ENCODE measurements at places on chromosomes 16 and 17.
A peak's percentile ranks its signal among the peaks of the same experiment; 100 is the strongest.

- no peak for DNase-seq
Measured at GRCh38 chr16:80852261-80852872, 48.0 kb upstream of the CDYL2 start.

GRCh38 chr16:86761111-86762031 lies 183.0 kb downstream of the FOXL1 start:
- peak; percentile 2 for DNase-seq

DNA sequence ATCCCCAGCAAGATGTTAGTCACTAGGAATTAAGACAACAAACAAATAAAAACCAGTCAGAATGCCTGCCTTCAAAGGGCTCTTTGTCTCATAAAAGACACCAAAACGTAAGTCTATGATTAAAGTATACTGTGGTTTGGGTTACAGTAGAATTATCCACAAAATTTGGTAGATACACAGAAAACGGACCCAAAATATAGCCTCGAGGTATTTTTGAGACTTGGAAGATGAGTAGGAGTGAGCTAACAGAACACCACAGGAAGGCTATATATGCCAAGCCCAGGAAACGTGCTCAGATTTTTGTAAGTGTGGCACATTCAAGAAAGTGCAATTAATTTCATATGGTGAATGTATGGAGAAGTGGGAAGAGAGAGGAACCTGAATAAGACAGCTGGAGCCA lies 831.4 kb downstream of the CDH11 start:
- DNase-seq = no peak

DNA sequence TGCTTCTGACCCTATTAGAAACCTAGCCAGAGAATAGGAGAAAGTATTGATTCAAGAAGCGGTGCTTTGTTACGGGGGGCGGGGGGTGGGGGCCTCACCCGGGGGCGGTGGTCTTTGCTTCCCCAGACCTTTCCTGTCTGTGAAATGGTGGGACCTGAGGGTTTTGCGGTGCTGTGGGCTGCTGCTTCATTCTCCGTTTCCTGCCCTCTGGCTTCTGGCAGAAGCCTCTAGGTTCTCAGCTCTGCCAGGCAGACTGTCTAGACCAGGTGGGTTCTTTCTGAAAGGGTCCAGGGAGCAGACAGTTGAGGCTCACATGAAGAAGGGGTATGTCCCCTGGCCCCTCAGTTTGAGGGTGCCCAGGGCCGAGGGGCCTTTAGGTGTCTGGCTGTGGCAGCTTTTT lies 14.0 kb downstream of the GSE1 start:
- DNase-seq = peak; percentile 34

DNA sequence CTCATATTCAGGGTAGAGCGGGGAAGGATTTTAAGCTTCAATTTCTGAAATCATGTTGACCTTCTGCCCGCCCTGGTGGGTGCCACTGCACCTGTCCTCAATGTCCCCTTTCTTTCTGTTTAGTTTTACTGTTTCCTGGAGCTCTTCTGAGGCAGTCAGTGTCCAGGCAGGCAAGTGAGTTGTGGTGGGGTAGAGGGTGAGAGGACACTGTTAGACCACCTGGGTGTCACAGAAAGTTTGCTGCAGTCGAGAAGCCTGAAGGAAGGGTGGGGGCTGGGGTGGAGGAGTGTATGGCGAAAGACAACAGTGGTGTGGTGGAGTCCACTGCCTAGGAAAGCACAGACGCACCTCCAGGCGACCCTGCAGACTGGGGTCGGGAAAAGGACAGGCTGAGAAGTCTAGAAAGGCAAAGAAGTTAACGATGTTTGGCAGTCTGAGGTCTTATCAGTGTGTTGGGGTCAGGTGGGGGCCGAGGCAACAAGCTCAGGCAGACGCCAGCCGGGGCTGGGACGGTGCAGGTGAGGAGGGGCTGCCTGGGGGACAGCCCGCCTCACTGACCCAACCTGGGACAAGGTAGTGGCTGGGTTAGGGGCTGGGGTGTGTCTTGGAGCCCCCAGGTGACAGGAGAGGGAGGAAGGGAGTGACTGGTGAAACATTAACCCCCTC lies 23.3 kb upstream of the HOXB13 start:
- no peak for DNase-seq

DNA sequence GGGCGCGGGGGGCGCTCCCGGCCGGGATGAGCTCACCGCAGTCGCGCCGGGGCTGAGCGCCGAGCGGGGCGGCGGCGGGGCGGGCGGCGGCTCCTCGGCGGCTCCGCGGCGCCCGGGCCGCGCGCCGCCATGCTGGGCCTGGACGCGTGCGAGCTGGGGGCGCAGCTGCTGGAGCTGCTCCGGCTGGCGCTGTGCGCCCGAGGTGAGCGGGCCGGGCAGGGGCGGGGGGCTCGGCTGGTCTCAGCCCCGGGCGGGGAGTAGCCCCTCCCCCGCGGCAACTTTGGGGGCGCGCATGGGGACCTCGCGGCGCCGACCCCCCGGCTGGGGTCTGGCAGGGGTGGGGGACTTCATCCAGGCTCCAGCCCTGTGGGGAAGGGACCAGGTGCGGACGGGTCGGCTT lies at the start of gene ARHGDIG:
Gene ARHGDIG (plus strand): TSS at position 40 of the 400 bp plus-strand sequence. CDS start 90 bp downstream, at position 130.
- no peak for DNase-seq

- DNase-seq = no peak
Measured at GRCh38 chr17:4856937-4857314, 23.8 kb downstream of the MINK1 start.

DNA sequence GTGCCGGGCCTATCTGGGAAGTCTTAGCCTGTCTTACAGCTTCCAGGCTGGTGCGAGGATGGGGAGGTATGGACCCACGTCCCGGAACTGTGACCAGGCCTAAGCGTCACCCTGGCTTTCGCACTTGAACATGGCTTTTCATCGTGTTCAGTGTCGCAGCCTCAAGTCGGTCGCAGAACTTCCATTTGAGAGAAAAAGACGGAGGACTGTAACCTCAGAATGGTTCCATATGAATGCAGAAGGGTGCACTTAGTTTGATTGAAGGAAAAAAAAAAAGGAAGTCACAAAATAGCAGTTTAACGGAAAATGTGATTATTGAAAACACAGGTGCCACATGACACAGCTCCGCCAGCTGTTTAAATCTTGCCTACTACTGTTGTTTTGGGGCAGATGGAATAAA lies 30.2 kb upstream of the JPT2 start:
- no peak for DNase-seq

GRCh38 chr17:4118015-4118743 lies 24.7 kb downstream of the ZZEF1 start:
- no peak for DNase-seq

- DNase-seq = no peak
Measured at GRCh38 chr17:72931635-72932034, 160.9 kb downstream of the SLC39A11 start.

DNA sequence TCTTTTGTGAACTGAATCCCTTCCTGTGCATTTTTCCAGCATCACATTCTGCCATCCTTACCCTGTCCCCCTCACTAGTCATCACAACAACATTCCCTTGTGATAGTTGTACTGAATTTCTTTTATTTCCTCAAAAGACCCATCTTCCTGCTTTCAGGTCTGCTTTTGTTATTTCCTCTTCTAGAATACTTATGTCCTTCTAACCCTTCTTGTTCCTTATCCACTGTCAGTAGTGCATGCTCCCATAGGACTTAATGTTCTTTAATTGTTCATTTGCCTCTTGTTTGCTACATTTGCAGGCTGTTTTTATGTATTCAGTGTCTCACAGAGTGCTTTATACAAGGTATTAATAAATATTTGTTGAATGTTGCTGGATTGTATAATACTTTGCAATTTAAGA lies 73.0 kb downstream of the BCAS3 start:
- no peak for DNase-seq

GRCh38 chr17:27559506-27560481 lies 71.2 kb upstream of the LGALS9 start:
- peak; percentile 28 for DNase-seq

GRCh38 chr16:914440-914839 lies 56.3 kb downstream of the LMF1 start:
- DNase-seq = no peak

DNA sequence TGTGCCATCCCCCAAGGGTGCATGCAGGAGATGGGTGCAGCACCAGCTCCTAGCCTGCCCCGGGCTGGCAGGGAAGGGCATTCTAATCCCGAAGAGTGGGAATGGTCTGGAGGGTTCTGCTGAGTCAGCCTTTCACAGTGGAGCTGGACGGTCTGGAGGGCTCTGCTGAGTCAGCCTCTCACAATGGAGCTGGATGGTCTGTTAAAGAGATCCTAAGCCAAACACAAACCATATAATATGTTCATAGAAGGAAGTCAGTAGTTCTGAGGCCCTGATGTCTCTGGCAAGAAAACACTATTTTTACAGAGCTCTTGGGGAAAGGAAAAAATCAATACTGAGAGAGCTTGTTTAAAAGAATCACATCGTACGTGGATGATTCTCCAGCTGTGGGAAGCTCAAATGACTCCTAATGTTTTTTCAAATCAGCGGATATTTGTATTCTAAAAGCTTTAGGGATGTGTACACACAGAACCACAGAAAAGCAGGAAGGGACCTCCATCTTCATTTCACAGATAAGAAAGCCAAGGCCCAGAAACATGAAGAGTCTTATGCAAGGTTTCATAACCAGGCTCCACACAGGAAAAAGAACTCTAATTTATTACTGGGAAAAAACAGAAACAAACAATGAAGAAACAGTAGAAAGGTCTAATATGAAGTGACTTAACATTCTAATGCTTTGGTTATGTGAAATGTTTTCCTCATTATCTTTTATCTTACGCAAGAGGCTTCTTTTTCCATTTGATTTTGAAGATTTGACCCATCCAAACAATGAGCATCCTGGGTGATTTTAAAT lies 176.3 kb downstream of the VPS53 start:
- peak; percentile 42 for DNase-seq

GRCh38 chr16:84795329-84796053 lies 24.3 kb upstream of the CRISPLD2 start:
- DNase-seq = no peak

GRCh38 chr16:15502041-15502725 lies 67.8 kb downstream of the BMERB1 start:
- no peak for DNase-seq

- no peak for DNase-seq
Measured at GRCh38 chr17:30443721-30444120, 33.5 kb upstream of the GOSR1 start.

DNA sequence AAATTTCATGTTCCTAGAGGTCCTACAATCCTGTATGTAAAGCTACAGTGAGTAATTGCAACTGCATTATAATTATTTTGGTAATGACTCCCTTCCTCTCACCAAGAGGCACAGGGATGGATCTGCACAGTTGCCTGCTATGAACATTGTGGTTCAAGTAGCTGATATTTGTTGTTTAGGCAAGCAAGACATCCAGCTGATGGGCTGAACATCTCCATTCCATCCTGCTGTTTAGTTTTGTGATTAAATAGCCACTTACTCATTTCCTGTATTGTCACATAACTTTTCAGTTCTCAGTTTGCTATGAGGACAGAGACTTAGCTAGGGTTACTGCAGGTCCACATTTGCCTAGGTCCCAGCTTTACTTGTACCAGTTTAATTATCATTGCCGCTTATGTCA lies 181.2 kb upstream of the TBX2 start:
- DNase-seq = no peak

GRCh38 chr16:3690470-3690928 lies 26.8 kb downstream of the TRAP1 start:
- DNase-seq = peak; percentile 51

DNA sequence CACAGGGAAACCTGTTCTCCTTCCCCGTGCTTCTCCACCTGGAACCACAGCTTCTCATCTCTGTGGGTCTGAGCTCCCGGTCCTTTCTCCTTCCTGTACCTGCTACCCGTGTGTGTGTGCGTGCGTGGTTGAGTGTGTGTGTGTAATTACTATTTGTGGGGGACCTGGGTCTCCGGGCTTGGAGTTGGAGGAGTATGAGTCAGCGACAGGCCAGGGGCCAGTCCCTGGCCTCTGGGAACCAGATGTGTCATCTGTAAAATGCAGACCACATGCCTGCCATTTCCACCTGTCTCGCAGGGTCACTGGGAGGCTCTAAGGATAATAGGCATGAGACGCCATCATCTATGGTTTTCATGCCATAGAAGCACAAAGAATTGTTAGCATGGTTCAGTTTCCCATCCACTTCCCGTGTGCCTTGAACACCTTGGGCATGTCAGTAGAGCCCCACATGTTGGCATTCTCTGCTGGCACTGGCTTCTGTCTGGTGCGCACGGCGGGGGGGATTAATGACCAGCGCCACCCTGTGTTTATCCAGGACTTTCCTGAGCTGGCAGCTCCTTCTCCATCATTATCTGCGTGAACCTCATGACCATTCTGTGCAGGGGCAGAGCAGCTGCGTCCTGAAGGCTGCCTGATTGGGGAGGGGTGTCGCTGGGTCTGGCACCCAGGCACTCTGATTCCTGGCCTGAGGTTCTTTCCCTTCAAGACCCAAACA lies 1.5 kb downstream of the ZNF205 start:
- DNase-seq = no peak

- DNase-seq = peak; percentile 83
Measured at GRCh38 chr16:50702725-50703124, 9.3 kb downstream of the NOD2 start.

GRCh38 chr17:31494259-31495021 lies 103.0 kb downstream of the RAB11FIP4 start:
- no peak for DNase-seq

- DNase-seq = no peak
Measured at GRCh38 chr17:17326275-17326875, 23.2 kb downstream of the NT5M start.

- DNase-seq = no peak
Measured at GRCh38 chr16:53779186-53779585, 75.2 kb downstream of the FTO start.

GRCh38 chr16:3780570-3780969 lies 63.2 kb upstream of the TRAP1 start:
- DNase-seq = peak; percentile 47

GRCh38 chr17:64152428-64153125 lies 22.6 kb upstream of the ERN1 start:
- no peak for DNase-seq

- no peak for DNase-seq
Measured at GRCh38 chr17:68634345-68634876, 33.2 kb upstream of the FAM20A start.

DNA sequence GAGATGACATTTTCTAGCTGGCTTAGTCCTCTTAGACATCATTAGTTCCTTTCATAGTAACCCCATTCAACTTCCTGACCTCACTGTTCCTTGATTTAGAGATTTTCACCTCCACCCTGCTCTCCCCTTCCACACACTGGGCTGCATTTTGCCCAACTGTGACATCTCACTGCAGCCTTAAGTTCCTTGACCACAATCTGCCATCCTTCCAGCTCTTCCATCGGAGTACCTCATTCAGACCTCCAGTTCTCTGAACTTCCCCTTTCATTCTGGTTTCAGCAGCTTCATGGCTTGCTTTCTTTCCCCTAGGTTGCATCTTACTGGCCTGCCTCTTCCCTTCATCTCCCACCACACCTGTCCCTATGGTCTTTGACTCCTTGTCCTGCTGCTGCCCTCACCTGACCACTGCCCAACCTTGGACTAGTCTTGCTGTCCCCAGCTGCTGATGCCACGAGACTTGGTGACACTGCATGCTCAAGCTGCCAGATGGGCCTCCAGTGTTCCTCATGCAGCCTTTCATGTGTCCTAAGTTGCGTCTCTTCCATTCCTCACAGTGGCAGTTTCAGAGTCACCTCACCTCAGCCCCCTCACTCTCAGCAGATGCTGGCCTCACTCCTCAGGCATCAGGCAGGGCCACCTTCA lies 40.8 kb downstream of the NUP88 start:
- DNase-seq = no peak

All from hematopoietic multipotent progenitor cell (in vitro differentiated cells).